ENCODE measurements at places on chromosomes 12 and 14.

DNA sequence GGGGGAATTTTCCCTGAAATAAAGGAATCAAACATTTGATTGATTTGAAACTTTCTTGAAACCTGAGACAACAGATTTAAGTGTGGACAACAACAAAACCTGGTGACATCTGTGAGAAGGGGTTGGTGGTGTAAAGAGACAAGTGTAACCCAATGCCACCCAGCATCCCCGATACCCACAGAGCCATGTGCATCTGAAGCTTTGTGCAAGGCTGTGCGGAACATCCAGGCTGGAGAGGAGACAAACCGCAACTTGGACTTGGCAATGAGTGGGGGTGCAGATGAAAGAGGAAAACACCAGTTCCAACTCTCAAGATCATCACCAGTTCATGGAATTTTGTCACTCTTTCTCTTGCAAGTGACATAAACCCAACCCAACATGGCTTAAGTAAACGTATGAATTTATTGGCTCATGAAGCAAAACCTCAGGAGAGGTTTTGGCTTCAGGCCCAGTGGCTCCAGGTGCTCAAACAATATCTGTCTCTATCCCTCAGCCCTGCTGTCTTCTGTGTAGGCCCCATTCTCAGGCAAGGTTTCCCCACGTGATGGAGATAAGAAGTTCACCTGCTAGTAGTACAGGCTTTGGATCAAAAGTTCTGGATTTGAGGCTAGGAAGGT lies 55.2 kb upstream of the NTF3 start:
- DNase-seq: no peak

GRCh38 chr14:86373886-86374285 lies 843.9 kb downstream of the FLRT2 start:
- DNase-seq: no peak

- DNase-seq: peak; percentile 8
Measured at GRCh38 chr14:102591372-102591943, 991 bp upstream of the RCOR1 start.

- DNase-seq: no peak
Measured at GRCh38 chr14:75174066-75174465, 2.3 kb downstream of the TMED10 start.

DNA sequence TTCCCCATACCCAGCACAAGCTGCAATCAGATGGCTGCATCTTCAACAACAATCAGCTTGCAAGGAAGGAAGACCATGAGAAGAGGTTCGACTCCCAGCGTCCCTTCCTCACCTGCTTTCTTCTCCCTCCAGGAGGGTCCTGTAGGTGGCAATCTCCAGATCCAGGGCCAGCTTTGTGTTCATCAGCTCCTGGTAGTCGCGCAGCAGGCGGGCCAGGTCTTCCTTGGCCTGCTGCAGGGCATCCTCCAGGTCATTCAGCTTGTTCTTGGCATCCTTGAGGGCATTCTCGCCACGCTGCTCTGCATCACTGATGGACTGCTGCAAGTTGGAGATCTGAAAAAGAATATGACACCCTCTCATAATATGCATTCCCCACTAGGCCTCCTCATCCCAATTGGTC lies 4.0 kb downstream of the KRT1 start:
- no peak for DNase-seq

GRCh38 chr14:59844186-59844812 lies 26.3 kb downstream of the RTN1 start:
- DNase-seq: no peak

- DNase-seq: no peak
Measured at GRCh38 chr12:57551637-57552305, 1.9 kb downstream of the KIF5A start.

- no peak for DNase-seq
Measured at GRCh38 chr14:73208846-73209245, 28.5 kb upstream of the PAPLN start.

GRCh38 chr14:97058589-97058988 lies 261.4 kb downstream of the VRK1 start:
- no peak for DNase-seq

DNA sequence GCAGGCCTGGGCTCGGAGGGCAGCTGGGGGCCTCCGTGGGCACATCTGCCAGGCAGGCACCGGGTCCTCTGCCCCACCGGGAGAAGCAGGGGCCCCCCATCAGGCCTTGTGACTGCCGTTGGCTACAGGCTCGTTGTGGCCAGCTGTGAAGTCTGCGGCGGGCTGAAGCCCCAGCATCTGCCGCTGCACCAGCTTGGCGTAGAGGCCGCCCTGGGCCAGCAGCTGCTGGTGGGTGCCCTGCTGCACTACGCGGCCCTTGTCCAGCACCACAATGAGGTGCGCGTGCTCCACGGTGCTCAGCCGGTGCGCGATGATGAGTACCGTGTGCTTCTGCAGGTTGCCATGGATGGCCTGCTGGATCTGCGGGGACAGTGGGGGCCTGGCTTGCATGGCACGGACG lies 33.9 kb upstream of the VPS37B start:
- no peak for DNase-seq

GRCh38 chr12:6226679-6227051 lies 26.5 kb downstream of the CD9 start:
- DNase-seq: no peak

- peak; percentile 82 for DNase-seq
Measured at GRCh38 chr12:123436017-123436964, at the start of gene RILPL2. Gene RILPL2, minus strand, starts transcription at chr12:123436684. Its CDS starts 264 bp downstream, at chr12:123436420.

GRCh38 chr12:2336409-2336829 lies 283.6 kb downstream of the CACNA1C start:
- peak; percentile 90 for DNase-seq

GRCh38 chr14:34122081-34122480 lies 171.2 kb upstream of the EGLN3 start:
- no peak for DNase-seq

GRCh38 chr12:124680863-124681778 lies 113.7 kb upstream of the NCOR2 start:
- peak; percentile 61 for DNase-seq

DNA sequence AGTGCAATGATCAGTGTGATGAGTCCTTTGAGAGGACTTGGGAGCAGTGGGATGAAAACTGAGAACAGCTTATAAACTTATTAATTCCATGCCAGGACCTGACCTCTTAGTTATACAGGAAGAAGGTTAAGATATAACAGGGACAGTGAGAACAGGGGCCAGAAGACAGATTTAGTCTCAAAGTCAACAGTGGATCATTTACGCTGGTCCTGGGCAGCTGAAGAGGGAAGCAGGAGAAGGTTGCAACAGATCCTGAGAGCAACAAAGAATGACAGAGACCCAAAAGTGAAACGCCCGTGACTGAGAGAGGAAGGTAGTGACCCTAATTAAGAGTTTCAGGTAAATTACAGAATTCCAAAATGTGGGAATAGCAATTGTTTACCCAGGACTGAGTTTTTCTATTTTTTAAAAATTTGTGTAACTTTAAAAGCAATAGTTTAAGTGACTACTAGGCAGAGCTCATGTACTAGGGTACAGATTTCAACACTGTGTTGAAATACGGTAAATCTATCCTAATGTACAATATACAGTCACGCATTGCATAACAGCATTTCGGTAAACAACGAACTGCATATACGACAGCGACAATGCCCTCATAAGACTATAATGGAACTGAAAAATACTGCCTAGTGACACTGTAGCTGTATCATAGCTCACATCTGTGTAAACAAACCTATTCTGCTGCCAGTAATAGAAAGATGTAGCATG lies 77.7 kb upstream of the GNPNAT1 start:
- DNase-seq: no peak

DNA sequence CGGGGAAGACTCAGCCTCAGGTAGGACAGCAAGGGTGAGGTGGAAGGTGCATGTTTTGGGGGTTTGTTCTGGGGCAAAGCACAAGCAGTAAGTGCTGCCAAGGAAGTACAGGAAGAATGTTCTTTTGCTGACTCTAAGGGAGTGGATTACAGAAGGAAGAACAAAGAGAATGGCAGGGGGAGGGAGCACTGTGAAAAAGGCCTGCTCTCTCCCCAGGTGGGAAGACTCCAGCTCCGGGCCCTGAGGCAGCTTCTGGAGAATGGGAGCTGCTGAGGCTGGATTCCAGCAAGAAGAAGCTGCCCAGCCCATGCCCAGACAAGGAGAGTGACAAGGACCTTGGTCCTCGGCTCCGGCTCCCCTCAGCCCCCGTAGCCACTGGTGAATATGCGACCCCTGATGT lies 7.0 kb upstream of the PFDN5 start:
- DNase-seq: no peak

DNA sequence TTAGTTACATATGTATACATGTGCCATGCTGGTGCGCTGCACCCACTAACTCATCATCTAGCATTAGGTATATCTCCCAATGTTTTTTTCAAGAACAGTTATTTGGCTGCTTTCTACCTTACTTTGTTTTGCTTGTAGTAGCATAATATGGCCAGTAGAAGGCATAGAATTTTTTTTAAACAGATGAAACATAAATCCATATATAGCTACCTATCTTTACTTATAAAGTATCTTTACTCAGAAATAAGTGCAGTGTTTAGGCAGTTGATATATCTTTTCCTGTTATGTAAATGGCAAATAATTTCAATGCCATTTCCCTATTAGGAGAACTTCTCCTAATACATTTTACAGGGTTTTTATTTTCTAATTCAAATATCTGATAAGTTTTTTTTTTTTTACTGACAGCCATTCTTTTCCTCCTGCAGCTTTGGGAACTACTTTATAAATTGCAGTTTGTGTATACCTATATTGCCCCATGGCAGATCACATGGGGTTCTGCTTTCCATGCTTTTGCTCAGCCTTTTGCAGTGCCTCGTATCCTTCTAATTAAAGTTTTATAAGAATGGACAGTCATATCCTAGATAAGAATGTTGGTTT lies 143.1 kb downstream of the PCNX1 start:
- DNase-seq: no peak

DNA sequence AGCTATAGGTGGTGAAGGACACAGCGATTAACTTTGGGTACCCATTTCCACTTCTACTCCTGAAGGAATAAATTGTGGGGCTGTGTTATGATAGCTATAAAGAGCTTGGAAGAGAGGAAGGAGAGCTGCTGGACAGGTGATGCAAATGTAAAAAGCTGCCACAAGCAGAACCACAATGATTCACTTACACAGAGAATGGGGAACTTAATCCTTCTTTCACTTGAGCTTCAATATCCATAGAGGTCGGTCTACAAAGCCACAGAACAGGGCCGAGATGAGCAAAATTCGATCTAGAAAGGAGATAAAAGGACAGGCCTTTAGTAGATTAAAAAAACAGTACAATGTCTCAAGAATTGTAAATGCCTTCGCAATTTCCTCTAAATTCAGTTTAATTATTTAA lies 831.1 kb downstream of the LRFN5 start:
- DNase-seq: no peak

DNA sequence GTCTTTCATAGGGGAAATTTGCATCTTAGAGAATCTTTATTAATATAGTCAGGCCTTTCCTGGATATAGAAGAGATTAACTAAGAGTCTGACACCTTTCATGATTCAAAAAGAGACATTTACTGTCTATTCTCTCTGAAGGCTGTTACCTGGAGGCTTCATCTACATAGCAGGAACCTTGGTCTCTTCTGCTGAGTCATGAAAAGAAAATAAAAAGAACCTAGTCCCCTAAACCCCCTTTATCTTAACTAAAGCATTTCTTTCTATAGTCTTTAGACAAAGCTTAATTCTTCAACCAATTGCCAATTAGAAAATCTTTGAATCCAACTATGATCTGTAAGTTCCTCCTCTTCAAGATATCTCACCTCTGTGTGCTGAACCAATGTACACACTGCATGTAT lies 33.1 kb downstream of the RPS29 start:
- DNase-seq: no peak

GRCh38 chr12:130975116-130975515 lies 21.4 kb downstream of the ADGRD1 start:
- DNase-seq: no peak

DNA sequence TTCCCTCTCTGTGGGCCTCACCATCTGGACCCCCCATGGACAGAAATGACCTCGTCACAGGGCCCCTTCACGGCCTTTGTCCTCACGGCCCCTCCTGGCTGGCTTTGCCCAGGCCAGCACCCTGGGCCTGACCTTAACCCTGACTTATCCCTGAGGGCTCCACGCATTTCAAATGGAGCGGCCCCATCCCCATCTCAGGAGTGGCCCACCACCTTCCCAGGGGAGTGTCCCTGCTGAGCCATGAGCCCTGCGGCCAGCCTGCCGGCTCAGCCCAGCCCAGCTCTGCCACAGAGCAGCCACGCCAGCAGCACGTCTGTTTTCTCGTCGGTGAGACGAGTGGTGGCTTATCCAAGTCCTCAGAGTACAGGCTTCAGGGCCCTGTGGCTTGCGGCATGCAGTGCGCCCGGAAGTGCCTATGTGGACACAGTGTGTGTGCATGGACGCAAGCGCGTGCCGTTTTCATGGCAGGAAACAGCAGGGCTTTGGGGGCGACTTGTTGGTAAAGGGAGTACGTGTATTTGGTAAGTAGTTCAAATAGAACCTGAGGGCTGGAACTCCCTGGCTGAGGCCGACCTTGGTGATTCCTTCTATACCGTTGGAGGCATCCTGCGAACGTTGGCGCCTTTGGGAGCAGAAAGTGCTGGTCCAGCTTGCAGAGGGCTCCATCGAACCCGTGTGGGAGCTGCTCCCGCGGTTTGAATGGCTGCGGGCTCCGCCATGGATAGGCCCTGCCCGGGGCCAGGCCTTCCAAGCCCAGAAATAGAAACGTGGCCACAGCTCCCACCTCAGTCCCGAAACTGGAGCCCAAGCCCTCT lies 52.1 kb downstream of the LRCOL1 start:
- DNase-seq: no peak

DNA sequence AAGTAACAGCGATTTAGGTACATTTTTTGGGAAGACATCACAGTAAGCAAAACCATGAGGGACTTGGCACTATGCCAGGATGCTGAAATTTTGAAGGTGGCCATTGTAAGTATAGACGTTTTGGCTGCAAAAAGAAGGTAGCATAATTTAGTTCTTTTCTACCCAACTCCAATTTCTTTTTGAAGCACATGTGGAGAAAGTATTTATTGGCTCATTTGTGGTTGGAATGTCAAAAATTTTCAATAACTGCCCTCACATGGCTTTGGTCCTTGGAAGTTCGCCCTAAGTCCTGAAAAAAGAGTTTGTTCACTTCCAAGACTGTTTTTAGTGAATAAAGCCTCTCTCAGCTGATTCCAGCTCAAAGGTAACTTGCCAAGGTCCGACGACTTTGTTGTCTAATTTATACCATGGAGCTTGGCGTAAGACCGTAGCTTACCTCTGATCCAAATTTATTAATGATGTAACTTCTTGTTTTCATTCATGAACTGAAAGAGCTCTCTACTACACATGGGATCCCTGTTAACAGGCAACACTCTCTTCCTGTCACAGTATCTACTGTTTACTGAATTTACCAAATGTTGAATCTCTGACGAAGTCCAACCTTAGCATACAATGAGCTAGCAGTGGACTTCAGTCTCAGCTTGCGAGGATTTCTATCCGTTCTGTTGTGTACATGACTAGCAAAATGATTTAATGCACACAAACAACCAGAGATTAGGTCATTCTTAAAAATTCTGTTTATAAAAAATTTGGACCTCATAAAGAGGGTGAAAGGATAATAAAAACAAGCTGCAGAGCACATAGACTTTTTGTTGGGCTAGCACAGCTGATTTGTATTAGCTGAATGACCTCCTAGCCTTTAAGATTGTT lies 49.0 kb downstream of the MSRB3 start:
- no peak for DNase-seq
